ENCODE measurements at places on chromosomes 16 and 17.

DNA sequence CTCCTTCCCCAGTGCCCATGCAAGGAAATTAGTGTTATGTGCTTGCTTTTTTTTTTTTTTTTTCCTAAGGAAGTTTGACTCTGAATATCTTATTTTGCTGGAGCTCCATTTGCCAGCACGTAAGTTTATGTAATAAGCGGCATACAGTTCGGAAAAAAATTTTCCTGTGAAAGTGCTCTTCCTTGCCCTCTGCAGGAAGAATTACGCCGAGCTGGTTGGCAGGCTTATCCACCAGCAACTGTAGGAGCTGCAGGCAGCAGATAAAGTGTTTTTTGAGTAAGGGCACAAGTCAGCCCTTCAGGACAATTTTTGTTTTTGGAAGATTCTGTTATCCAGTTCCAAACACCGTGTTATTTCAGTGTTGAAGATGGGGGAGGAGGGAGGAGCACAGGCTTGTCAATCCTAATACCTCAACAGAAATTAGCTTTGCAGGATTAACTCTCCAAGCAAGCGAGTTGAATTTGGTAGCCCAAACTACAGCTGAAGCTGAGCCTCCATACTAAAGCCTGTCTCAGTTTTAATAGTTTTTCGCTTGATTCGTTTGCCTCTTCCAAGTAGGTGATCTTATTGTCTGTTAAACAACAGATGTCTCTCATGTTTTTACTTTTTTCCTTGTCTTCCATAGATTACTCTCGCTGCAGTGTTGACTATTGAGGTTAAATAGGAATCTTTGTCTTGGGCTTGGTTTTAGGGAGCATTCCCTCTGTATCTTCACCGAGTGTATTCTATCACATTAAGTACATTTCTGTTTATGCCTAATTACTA lies 1.1 kb downstream of the SPECC1 start:
- DNase-seq = no peak

GRCh38 chr17:65498816-65499215 lies 62.6 kb downstream of the AXIN2 start:
- DNase-seq = no peak

DNA sequence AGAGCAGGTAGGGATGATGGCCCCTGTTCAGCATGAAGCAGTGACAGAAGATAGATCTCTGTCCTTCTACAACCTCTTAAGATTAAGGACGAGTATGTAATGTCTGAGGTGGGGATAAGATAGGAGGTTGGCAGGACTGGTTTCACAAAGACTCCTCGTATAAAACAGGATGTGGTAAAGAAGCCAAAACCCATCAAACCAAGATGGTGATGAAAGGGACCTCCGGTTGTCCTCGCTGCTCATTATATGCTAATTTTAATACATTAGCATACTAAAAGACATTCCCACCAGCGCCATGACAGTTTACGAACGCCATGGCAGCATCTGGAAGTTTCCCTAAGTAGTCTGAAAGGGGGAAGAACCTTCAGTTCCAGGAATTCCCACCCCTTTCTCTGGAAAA lies 27.3 kb downstream of the MIS12 start:
- no peak for DNase-seq

DNA sequence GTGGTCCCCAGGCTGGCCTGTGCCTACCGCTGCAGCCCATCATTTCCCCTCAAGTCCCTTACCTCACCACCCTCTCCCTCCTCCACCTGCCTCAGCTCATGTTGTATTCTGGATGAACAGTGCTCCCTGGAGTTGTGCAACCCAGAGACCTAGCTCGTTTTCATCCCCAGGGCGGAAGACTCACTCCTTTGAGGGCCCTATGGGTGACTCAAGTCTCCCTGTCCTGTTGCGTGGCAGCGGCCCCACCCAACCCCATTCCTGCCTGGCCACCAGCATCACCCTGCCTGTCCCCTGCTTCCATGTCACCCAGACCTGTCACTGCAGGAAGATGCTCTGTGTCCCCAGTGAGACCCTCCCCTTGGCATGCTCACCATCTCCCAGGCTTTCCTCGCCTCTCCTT lies 3.3 kb downstream of the ALOX12B start:
- DNase-seq = no peak

GRCh38 chr16:48539485-48540221 lies 70.3 kb downstream of the N4BP1 start:
- DNase-seq = no peak

GRCh38 chr16:52469775-52470174 lies 77.2 kb downstream of the TOX3 start:
- no peak for DNase-seq

GRCh38 chr17:74226252-74226651 lies 12.9 kb downstream of the TTYH2 start:
- no peak for DNase-seq

GRCh38 chr17:73533127-73533526 lies 111.1 kb downstream of the SDK2 start:
- no peak for DNase-seq

DNA sequence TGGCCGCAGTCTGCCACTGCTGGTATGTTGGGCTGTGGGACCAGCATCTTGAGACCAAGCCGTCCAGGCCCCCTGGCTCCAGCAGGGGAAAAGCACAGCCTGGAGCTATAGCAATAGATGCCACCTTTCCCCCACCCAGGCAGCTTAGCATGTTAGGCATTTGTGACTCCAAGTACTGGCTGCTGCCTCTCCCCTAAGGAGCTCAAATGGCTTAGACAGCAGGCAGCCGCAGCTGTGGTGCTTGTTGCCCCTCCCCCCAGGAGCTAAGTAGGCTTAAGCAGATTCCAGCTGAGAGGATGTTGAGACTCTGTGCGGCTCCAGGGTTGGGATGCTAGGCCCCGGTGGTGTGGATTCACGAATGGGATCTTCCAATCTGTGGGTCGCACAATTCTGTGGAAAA lies 88.8 kb upstream of the ANKFN1 start:
- no peak for DNase-seq

- DNase-seq = no peak
Observed at GRCh38 chr16:48556913-48557351, 53.0 kb downstream of the N4BP1 start.

- DNase-seq = no peak
Observed at GRCh38 chr16:35737076-35737475, 2277.7 kb downstream of the TP53TG3F start.

- DNase-seq = no peak
Observed at GRCh38 chr16:87334651-87335624, 17.7 kb upstream of the C16orf95 start.

- no peak for DNase-seq
Observed at GRCh38 chr17:81203136-81203535, 19.6 kb downstream of the CEP131 start.
